ENCODE measurements at places on chromosomes 7 and 10.

DNA sequence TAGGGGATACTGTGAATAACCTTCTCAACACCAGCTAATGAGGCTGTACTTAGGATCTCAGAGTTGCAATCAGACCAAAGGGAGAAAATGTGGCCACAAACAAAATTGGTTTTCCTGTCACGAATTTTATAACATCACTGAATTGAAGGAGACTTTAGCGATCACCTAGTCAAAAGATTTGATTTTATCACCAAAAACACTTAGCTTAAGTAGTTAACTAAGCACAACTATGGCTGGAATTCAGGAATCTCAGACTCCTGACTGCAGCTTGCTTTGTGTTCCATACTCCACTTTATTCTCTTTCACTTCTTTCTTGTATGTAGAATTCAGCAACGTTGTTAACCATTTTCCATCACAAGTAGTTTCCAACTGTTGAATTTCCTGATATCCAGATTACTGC is 152.0 kb downstream of the SLC16A9 start:
- DNase-seq = no peak

DNA sequence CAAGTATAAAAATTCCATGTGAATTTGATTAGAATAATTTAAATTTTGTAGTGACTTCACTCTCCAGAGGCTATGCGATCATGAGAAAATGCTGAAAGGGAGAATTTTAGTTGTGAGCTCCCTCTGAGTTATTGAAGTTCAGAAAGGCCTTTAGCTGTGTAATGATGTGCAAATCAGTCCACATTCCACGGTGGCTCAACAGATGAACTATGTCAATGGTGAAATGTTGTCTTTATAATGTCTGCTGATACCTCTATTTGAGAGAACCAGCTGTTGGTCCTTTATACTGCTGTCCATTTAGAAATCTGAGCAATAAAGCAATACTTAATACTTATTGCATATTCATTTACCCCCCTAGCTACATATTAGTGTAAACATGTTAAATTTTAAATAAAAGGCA is 7.1 kb upstream of the ITGB8 start:
- no peak for DNase-seq

DNA sequence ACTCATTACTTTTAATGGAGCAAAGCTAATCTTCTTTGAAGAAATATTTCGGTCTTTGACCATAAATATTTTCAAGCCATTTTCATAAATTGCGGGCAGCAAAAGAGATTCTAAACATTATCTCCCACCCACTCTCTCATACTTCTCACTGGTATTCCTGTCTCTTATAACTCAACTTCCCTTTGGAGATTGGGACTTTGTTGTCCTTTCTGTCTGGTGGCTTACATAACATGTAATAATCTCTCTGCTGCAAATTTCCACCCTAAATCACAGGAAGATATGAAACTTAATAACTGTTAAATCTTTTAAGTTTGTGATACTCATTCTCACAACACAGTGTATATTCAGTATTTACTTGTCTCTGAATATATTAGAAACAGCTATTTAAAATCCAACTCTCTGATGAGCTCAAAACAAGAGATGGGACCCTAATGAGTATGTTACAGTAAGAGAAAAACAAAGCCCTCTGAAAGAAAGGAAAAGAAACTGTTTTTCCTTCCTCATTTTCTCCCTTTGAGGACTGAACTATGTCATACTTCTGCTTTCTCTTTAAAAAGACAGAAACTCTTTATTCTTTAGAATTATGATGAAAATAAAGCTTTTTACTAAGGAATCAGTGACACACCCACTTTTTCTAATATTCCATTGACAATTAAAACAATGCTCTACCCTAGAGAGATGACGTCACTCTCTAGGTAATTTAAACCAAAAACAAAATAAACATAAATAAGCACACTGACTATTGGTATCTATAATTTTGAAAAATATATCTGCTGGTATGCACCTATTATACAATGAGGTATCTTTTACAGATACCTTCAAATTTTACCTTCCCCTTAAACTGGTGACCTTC is 14.7 kb downstream of the CALCR start:
- DNase-seq = no peak

DNA sequence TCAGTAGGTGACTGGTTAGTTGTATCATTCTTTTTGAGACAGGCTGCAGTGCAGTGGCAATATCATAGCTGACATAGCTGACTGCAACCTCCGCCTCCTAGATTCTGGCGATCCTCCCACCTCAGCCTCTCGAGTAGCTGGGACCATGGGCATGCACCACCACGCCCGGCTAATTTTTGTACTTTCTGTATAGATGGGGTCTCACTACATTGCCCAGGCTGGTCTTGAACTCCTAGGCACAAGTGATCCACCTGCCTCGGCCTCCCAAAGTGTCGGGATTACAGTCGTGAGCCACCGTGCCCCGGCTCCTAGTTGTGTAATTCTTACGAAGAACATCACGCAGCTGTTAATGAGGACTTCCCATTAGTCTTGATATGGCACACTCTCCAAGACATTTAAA is 123.4 kb upstream of the VKORC1L1 start:
- no peak for DNase-seq

DNA sequence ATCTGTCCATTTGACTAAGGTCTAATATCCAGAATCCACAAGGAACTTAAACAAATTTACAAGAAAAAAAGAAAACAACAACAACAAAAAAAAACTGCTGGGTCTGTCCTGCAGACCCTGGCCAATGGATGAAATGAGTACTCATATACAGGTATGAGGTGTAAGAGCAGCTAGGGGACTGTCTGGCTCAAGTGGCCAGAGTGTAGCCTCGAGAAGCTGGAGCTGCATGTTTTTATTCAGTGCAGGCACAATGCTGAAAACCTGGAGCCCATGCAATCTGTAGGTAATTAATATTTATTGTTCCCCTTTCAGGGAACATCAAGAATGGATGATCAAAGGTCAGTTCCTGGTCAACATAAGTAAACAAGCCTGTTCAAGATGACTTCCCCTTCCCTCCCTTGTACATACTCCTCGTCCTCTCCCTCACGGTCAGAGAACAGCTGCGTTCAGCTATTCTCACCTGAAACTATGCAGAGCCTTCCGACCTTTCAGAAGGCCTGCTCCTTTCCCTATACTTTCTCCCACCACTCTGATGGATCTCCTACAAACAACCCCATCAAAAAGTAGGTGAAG is 15.5 kb downstream of the CYP2C19 start:
- DNase-seq = no peak

GRCh38 chr10:21614000-21614399 is 80.0 kb downstream of the MLLT10 start:
- no peak for DNase-seq

DNA sequence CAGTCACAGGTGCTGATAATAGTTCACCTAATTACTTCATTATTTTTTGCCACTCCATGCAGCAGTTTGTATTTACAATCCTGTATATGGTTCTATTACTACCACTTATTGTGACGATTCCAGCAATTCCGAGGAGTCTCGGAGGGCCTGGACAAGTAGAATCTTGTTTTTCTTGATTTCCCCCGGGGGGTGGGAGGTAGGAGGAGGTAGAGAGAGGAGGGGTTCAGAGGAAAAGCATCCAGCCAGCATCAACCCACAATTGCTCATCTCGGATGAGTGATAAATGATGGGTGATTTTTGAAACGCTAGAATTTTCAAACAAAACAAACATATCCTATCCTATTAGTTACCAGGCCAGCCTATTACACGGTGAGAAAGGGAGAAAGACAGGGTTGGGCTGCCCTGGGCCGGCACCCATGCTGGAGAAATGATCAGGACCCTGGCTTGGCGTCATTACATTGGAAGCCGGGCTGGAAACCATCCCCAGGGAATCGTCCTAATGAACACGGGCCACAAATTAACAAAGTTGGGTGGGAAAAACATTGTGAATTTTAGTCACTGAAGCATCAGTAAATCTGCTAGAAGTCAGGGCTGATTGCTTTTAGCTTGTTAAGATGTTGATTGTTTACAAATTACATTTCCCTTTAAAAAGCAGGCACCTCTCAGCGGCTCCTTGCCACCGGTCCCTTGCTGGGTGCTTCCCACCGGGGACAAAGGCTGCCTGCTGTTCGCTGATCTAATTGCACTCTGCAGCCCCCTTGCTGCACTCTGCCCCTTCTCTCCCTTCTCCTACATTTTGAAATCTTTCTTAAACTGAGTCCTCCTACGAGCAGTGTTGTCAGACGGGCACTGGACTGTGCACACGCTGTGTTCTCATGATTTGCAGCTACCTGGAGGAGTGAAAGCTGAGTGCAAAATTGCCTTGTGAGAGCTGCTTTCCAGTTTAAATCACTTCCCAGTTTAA is 95.5 kb downstream of the FAM204A start:
- DNase-seq = no peak

- DNase-seq = no peak
Observed at GRCh38 chr10:16919121-16919982, 102.1 kb upstream of the RSU1 start.

- DNase-seq = no peak
Observed at GRCh38 chr10:80315391-80315790, 25.9 kb upstream of the MAT1A start.

DNA sequence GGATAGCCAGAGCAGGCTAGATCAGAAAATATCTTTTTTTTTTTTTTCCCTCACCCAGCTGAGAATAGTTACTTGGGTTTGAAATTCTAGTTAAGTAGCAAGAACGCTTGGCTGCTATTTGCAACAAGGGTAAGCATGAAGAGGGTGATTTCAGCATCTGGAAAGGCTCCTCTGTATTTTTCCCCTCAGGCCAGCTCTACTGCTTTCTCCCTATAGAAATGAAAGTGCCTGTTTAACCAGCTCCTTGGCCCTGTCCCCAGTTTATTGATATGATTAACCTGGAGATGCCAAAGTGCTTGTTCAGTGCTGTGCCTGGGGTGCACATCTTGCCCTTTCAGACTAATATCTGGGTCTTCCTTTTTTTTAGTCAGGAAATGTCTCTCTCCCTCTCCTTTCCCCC is 37.1 kb downstream of the AP3M1 start:
- DNase-seq = no peak

GRCh38 chr10:75266945-75267344 is 31.2 kb upstream of the COMTD1 start:
- DNase-seq = no peak

- DNase-seq = no peak
Observed at GRCh38 chr10:11687357-11687771, 54.8 kb upstream of the ECHDC3 start.

DNA sequence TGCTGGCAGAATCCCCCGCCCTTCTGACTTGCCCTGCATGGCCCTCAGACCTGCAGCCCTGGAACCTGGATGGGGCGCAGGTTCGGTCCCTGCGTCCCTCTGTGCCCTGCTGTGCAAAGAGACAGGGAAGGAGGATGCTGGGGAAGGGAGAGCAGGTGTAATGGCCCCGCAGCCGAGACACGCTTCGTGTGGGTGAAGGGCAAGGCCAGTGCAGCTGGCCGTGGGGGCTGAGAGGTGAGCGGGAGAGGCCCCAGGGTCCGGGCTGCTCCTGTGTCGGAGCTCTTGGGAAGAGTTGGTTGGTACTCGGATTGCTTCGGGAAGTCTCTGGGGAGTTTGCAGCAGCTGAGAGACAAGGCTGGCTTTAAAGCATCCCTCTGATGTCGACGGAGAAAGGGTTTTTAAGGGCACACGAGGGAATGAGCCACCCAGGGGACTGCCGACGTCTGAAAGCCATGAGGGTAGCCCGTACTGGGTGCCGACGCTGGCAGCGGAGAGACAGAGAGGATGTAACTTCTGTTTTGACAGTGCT is 6.5 kb downstream of the ELFN1 start:
- DNase-seq = no peak

DNA sequence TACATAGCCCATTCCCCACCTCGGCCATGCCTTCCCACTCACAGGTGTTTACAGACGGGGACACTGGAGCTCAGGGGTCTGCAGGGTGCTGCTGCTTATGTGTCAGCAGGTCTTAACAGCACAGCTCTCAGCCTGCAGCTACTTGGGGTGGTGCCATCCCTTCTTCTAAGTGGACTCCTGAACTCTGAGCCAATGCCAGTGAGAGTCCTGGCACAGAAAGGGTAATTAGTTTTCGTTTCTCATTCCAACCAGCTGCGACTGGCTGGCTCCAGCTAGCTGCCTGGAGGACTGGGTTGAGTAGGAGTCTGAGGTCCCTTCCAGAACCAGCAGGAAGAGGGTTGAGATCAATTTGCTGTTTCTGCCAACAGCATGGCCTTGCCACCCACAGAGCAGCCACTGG is 88.3 kb upstream of the AGK start:
- DNase-seq = no peak

GRCh38 chr7:38855867-38856266 is 53.1 kb downstream of the VPS41 start:
- DNase-seq = no peak

- DNase-seq = no peak
Observed at GRCh38 chr7:135459951-135460567, 49.8 kb downstream of the CNOT4 start.

- no peak for DNase-seq
Observed at GRCh38 chr10:19947656-19948055, 131.4 kb downstream of the PLXDC2 start.

- no peak for DNase-seq
Observed at GRCh38 chr10:130222381-130222780, 86.2 kb downstream of the GLRX3 start.

- no peak for DNase-seq
Observed at GRCh38 chr10:64334084-64334483, 812.9 kb downstream of the REEP3 start.

DNA sequence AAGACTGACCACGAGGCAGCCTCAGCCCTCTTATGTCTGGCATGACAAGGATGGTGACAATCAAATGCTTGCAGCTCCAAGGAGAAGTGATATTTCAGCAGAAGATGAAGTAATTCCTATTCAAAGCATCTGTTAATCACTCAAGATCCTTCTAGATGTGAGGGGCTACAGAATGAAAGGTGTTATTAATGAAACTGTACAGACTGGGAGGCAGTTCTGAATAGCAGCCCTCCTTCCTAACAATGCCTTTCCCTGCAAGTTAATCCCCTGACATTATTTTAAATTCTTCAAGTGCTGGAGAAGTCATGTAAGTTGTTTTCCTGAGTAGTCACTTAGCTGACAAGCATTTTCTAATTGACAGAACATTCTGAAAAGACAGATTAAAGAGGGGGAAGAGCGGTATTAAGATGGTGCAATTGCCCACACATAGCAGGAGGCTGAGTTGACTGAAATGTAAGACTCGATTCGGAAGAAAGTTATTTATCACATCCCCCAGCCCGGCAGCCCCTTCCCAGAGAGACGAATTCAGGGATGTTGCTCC is 300.8 kb downstream of the GRID1 start:
- no peak for DNase-seq
